ENCODE measurements at places on chromosomes 4 and X. TPM values are rescaled to one million over a fixed set of nuclear protein-coding genes. Genes with fewer than 3 reads are reported as not detected.

GRCh38 chrX:4253092-4253491, 539.6 kb upstream of the PRKX start:
- H3K4me1 ChIP-seq, result peaks cover 7% of the 10 kb centered on the region
- H3K27me3 ChIP-seq, result no peaks in the 10 kb centered on the region
- no peak for DNase-seq
- H3K27ac ChIP-seq, result no peak overlapping the region
- no peak overlapping the region for H3K4me3 ChIP-seq

The MAGEA10 gene
- not detected for total RNA-seq

- H3K27ac ChIP-seq, result no peak overlapping the region
- peak; percentile 0 for DNase-seq
- no peak overlapping the region for H3K4me3 ChIP-seq
- no peaks in the 10 kb centered on the region for H3K36me3 ChIP-seq
- H3K27me3 ChIP-seq, result peaks cover 42% of the 10 kb centered on the region
Measured at GRCh38 chrX:88944661-88945060, 197.6 kb downstream of the CPXCR1 start.

The CENPVL2 gene
- not detected for total RNA-seq

The RASSF6 gene
- total RNA-seq, result 1.6 TPM

DNA sequence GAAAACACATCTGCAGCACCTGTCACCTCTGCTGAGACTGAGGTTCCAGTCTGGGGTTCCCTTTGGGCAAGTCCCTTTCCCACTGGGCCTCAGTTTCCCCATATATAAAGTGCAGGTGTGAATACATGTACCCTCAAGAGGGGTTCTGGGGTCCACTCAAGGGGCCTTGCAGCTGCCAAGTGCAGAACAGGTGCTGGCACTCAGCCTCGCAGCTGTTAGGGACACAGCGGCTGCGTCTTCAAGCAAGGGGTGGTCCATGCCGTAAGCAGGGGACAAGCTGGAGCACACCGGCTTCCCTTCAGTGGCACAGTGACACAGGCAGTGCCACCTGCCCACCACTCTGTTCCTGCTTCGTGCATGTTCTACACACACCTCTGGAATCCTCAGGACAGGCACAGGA, 86.9 kb upstream of the PSAPL1 start:
- no peaks in the 10 kb centered on the region for H3K36me3 ChIP-seq
- H3K4me3 ChIP-seq, result no peak overlapping the region
- H3K27ac ChIP-seq, result no peak overlapping the region
- H3K27me3 ChIP-seq, result peaks cover 78% of the 10 kb centered on the region

The GRK4 gene
- 5.9 TPM for total RNA-seq

GRCh38 chrX:110133735-110134370, 130.9 kb downstream of the TMEM164 start:
- no peak overlapping the region for H3K4me3 ChIP-seq
- peaks cover 32% of the 10 kb centered on the region for H3K27me3 ChIP-seq
- no peak overlapping the region for H3K27ac ChIP-seq
- H3K4me1 ChIP-seq, result no peaks in the 10 kb centered on the region

- no peak within 1 kb of the TSS for H3K27ac ChIP-seq
- H3K4me3 ChIP-seq, result peak within 1 kb of the TSS; percentile 55
- H3K4me1 ChIP-seq, result no peaks in the 10 kb centered on the region
Measured at GRCh38 chr4:75630174-75630936, at the start of gene CDKL2. TSS of gene CDKL2 (minus strand) at chr4:75630528. CDS start at chr4:75625988, 4,540 bp downstream.

The BDH2 gene
- 17.6 TPM for total RNA-seq

DNA sequence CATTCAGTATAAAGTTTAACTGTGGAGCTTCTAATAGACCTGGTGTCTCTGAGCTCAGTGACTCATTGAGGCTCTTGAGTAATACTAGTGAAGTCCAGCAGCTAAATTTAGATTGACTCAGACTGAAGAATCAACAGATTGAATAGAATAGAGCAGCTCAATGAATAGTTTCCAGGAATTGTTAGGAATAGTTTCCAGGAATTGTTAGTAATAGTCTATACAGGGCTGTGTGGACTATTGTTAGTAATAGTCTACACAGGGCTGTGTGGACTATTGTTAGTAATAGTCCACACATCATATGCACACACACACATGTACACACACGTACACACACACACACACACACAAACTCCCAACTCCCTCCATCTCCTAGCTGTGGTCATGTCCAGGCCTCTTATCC, 3.0 kb downstream of the GIMD1 start:
- DNase-seq, result peak; percentile 83
- no peaks in the 10 kb centered on the region for H3K36me3 ChIP-seq
- H3K4me1 ChIP-seq, result peaks cover 12% of the 10 kb centered on the region
- no peak overlapping the region for H3K27ac ChIP-seq
- no peak overlapping the region for H3K4me3 ChIP-seq
- H3K27me3 ChIP-seq, result no peaks in the 10 kb centered on the region

GRCh38 chr4:87835743-87836142, 3.0 kb downstream of the MEPE start:
- DNase-seq, result no peak
- H3K36me3 ChIP-seq, result no peaks in the 10 kb centered on the region

The CACNA1F gene
- total RNA-seq, result not detected

The GPC4 gene
- total RNA-seq, result 1.9 TPM

The IL13RA2 gene
- 0.54 TPM for total RNA-seq

The OPN1LW gene
- total RNA-seq, result not detected

- no peak overlapping the region for H3K4me3 ChIP-seq
- H3K27ac ChIP-seq, result peak overlapping the region; percentile 97
- H3K27me3 ChIP-seq, result no peaks in the 10 kb centered on the region
- DNase-seq, result peak; percentile 5
- peaks cover 5% of the 10 kb centered on the region for H3K36me3 ChIP-seq
Measured at GRCh38 chr4:86558258-86558657, 35.9 kb upstream of the PTPN13 start.

DNA sequence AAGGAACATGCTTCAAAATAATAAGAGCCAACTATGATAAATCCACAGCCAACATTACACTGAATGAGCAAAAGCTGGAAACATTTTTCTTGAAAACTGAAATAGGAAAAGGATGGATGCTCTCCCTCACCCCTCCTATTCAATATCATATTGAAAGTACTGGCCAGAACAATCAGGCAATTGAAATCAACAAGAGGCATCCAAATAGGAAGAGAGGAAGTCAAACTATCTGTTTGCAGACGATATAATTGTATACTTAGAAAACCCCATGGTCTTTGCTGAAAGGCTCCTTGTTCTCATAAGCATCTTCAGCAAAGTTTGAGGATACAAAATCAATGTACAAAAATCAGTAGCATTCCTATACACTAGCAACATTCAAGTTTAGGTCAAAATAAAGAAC, 1562.5 kb upstream of the ADGRL3 start:
- H3K27ac ChIP-seq, result no peak overlapping the region
- no peaks in the 10 kb centered on the region for H3K36me3 ChIP-seq
- no peak overlapping the region for H3K4me3 ChIP-seq
- no peak for DNase-seq

GRCh38 chrX:70592091-70592490, 147.5 kb downstream of the DLG3 start:
- DNase-seq, result peak; percentile 87
- H3K27ac ChIP-seq, result no peak overlapping the region
- no peak overlapping the region for H3K4me3 ChIP-seq
- H3K27me3 ChIP-seq, result no peaks in the 10 kb centered on the region
- H3K4me1 ChIP-seq, result no peaks in the 10 kb centered on the region

GRCh38 chr4:76363556-76364290, 57.2 kb downstream of the STBD1 start:
- H3K36me3 ChIP-seq, result no peaks in the 10 kb centered on the region
- no peak for DNase-seq

DNA sequence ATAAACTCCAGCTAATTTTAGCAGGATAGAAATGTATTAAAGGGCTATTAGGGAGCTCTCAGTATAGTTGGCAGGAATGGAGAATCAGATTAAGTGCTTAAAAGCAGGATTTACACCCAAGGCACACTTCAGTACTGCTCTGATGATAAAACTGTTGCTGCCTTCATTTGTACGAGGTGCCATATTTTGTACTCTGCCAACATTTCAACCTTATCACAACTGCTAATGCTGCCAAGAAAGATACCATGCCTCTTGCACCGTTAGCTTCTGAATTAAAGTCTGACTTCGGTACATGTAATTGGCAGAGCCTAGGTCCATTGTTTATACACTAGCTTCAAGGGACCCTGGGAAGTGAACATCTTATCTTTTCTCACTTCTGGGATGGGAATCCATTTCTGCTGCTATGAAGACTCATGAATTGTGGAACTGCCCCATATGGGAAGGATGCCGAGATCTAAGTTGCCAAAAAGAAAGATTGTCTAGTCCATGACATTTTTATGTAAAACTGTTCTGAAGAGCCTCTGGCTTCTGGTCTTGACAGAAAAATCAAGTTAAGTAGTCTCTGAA, 624.0 kb upstream of the IGFBP7 start:
- no peaks in the 10 kb centered on the region for H3K4me1 ChIP-seq
- no peak for DNase-seq
- no peaks in the 10 kb centered on the region for H3K36me3 ChIP-seq
- H3K27ac ChIP-seq, result no peak overlapping the region

DNA sequence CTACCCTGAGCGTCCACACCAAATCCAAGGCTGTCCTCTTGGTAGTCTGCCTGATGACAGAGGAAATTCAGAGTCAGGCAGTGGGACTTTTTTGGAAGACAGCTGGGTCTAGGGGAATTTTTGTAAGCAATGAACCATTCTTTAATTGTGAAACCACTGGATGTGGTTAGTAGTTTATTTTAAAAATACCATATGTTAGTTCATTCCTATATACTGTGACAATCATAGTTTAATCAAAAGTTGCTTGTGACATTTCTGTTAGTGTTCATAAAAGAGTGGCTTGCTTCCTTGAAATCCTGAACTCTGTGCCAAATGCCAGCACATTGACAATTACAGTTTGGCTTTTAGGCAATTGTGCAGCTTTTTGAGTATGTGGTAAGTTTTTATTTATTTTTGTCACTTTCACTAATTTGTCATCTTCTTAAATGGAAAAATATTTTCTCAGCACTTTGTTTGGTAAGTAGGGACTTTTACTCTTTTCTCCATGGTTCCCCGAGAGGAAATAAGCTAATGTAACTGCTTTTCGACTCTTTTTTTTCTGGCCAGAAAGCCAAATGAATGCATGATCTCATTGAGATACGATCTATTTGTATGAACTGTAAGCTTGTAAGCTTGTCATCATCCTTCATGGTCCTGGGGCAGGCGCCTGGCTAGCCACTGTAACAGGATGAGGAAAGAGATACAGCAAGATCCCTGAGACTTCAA, 72.6 kb upstream of the SLC4A4 start:
- H3K36me3 ChIP-seq, result no peaks in the 10 kb centered on the region
- no peak for DNase-seq
- H3K27me3 ChIP-seq, result no peaks in the 10 kb centered on the region
- no peaks in the 10 kb centered on the region for H3K4me1 ChIP-seq
- H3K4me3 ChIP-seq, result no peak overlapping the region

DNA sequence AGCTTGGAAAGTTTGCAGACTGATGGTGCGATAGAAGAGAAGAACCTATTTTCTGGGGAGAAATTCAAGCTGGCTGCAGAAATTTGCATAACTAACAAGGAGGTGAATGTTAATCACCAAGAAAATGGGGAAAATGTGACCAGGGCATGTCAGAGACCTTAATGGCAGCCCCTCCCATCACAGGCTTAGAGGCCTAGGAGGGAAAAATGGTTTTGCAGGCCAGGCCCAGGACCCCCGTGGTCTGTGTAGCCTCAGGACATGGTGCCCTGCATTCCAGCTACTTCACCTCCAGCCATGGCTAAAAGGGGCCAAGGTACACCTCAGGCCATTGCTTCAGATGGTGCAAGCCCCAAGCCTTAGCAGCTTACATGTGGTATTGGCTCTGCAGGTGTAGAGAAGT, 207.1 kb upstream of the CXorf66 start:
- H3K36me3 ChIP-seq, result no peaks in the 10 kb centered on the region
- no peak for DNase-seq
- H3K27ac ChIP-seq, result no peak overlapping the region
- peaks cover 23% of the 10 kb centered on the region for H3K27me3 ChIP-seq
- H3K4me3 ChIP-seq, result no peak overlapping the region
- H3K4me1 ChIP-seq, result no peaks in the 10 kb centered on the region

DNA sequence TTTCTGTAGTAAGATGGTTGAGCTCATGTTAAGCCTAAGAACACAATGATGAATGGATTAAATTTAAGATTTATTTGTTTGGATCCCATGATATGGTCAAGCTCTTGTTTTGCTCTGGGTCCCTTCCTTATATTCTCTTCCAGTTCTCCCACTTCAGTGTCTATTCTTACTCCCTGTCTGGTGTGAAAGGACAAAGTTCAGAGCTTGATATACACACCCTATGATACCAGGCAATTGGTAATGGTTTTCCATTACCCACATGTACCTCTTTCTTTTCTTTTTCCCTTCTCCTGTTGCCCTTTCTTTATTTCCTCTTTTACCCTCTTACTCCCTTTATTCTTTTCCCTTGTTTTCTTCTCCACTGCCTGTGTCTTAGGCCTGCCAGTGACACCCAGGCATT, 223.6 kb downstream of the RAPGEF2 start:
- peaks cover 34% of the 10 kb centered on the region for H3K36me3 ChIP-seq
- no peak overlapping the region for H3K27ac ChIP-seq
- DNase-seq, result no peak

- no peaks in the 10 kb centered on the region for H3K27me3 ChIP-seq
- no peak for DNase-seq
- H3K27ac ChIP-seq, result no peak overlapping the region
- H3K4me3 ChIP-seq, result no peak overlapping the region
- no peaks in the 10 kb centered on the region for H3K4me1 ChIP-seq
- no peaks in the 10 kb centered on the region for H3K36me3 ChIP-seq
Measured at GRCh38 chr4:170305627-170306026, 215.9 kb upstream of the AADAT start.

All from MCF 10A (cell line).